ENCODE measurements at places on chromosomes 5 and 9.
A peak's percentile ranks its signal among the peaks of the same experiment; 100 is the strongest.

GRCh38 chr9:77968506-77968905 lies 63.1 kb downstream of the GNAQ start:
- no peak for DNase-seq

DNA sequence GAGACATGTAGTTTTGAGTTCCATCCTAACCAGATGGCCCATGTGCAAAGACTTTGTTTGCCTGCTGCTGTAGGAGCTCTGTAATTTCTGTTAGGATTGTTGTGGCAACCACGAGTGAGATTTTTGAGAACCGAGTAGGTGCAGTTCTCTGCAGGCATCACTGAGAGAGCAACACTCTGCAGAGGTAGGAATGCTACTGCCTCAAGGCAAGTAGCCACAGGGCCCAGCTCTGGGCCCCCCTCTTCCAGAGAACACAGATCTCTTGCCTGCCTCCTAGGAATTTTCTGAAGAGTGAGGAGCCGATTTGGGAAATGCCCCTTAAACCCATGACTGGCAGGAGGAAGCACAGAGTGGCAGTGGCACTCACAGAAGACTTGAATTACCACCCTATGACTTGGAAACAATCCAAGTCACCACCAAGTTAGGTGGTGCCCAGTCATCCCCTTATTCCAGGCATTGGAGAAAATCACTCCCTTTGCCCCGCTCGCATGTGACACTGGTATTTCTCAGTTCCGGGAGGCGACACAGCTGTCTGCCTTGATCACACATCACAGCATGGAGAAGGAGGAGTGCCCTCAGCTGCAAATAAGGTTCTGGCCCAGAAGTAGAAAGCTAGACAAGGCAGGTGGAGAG lies 52.5 kb upstream of the SLC2A8 start:
- DNase-seq: no peak

DNA sequence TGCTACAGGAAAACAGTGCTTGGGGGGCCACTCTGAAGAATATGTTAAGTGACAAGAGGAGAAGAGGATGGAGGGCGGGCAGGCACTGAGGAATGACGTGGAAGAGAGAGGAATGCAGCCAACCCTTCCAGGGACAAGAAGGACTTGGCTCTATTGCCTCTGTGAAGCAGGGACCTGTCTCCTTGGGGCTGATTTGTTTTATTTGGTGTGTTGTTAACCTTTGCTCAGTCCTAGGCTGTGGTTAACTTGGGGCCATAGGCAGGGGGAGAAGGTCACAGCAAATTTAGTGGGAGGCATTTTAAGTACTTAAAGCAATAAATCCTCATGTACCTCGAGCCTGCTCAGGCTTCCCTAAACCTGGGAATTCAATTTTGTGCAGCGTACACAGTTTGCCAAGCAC lies 39.9 kb downstream of the KIF4B start:
- no peak for DNase-seq

- DNase-seq: no peak
Measured at GRCh38 chr9:21754741-21755140, 47.7 kb upstream of the MTAP start.

DNA sequence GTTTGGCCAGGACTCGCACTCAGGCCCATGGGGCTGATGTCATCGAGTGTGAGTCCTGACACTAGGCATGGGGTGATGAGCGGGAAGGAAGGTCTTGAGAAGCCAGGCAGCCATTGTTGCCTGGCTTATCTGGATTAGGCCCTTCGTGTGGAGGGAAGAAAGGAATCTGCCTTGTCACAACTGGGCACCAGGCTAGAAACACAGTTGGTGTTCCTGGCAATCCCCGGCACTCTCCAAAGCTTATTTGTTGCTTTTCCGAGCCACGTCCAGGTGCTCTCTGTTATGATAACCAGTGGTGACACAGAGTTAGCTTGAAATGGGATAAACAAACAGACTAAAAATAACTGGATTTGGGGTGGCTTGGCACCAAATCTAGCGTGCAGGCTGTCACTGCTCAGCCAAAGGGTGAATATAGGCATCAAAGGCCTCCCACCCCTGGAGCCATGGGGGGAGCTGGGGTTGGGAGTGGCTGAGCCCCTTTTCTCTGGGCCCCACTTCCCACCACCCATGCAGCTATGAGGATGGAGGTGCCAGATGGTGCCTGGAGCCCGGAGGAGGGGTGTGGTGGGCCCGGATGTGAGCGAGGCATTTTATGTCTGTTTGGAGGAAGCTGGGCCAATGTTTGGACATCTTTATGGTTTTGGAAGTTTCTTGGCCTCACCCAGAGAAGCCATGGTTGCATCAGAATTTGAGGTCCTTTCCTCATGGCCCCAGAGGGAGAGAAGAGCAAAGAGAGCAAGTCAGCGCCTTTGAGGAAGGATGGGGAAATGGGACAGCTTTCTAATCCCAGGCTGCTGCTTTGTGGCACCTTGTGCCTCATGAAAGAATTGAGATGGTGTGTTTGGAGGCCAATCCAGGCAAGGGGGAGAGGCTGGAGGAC lies 98.0 kb upstream of the PITX1 start:
- peak; percentile 26 for DNase-seq

GRCh38 chr9:29548436-29548835 lies 1975.2 kb upstream of the C9orf72 start:
- DNase-seq: no peak

- peak; percentile 20 for DNase-seq
Measured at GRCh38 chr5:139113892-139114291, 84.3 kb downstream of the SIL1 start.

DNA sequence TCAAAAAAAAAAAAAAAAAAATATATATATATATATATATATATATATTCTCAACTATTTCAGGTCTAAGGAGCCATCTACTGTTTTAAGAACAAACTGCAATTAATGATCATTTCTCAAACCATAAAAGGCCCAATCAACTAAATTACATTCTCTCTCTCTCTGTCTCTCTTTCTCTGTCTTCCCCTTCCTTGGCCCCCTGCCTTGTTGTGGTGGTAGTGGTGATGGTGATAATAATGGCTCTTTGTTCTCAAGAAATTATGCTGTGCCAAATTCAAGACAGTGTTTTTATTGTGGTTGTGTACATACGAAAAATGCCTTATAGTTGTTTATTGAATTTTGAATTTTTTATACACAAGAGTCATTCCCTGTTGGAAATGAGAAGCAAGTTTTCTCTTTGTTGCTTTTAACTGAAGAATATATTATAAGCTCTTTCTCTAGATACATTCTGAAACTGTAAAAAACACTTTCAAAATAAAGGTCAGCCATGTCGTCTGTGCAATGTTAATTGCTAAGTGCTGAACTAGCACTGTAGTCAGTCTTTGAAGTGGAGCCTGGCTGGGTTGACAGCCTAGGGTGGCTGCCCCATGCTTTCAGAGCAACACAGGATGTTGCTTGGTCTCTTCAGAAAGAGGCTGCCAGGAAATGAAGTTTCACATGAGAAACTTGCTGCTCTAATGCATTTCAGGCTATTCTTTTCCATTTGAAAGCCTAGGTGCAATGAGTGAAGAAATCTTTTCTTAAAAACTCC lies 96.0 kb downstream of the HINT1 start:
- DNase-seq: no peak

DNA sequence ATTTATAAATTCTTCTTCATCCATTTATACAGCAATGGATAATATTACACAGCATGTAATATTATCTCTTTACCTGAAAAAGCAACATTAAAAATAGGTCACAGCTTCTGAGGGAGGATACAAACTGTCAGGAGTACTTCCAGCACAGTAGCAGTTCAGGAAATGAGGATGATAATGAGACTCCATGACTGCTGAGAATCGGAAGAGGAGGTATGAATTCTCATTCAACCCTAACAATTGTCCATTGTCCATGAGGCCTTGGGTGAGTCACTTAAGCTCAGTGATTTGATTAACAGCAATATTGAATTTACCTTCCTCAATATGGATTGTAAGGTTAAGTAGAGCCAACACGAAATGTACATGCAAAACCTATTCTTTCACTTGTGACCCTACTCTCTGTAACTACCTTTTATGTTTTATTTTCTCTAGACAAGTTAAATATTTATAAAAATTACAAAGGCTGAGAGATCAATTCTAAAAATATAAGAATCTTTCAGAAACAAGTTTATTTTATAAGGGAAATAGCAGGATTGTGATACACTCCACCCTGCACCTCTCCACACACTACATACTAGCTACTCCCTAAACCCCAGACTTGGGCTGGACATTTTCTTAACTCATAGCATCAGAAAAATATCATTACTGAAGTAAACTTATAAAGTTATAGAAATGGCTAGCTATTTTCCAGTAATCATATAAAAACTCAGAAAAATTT lies 159.1 kb upstream of the ACOT12 start:
- no peak for DNase-seq

- no peak for DNase-seq
Measured at GRCh38 chr9:121253821-121254501, 14.0 kb upstream of the GSN start.

DNA sequence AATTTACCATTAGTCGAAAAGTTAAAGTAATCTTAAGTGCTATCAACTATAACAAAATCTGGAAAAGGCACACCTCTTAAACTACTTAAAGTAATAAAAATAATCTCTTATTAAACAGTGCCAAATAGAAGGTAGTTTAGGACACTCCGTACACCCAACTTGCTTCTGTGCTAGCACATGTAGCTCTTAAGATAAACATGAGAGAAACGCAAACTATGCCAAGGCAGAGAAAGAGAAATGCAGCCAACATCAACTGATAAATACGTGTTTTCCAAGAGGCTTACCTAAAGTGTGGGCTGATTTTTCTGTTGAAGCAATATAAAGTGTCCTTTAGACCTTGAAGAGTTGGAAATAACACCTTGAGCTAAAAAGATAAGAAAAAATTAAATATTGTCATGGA lies 480.6 kb upstream of the DAB2 start:
- no peak for DNase-seq

DNA sequence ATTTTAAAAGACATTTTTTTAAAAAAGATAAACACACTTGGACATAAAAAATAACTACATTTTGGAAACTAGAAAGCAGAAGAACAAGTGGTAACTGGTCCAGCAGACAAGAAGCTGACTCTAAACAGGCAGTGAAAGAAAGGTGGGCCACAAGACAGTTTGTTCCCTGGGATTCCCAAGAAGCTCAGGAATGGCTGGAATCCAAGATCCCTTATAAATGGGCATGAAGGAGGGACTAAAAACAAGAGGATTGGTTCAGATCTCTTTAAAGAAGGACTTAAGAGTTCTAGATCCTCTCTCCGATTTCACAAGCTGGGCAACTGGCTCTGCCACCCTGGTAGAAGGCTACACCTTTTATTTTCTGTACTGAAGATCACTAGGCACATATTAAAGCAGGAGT lies 102.8 kb downstream of the ARL15 start:
- DNase-seq: no peak

GRCh38 chr9:133705576-133705975 lies 32.6 kb downstream of the SARDH start:
- peak; percentile 92 for DNase-seq

DNA sequence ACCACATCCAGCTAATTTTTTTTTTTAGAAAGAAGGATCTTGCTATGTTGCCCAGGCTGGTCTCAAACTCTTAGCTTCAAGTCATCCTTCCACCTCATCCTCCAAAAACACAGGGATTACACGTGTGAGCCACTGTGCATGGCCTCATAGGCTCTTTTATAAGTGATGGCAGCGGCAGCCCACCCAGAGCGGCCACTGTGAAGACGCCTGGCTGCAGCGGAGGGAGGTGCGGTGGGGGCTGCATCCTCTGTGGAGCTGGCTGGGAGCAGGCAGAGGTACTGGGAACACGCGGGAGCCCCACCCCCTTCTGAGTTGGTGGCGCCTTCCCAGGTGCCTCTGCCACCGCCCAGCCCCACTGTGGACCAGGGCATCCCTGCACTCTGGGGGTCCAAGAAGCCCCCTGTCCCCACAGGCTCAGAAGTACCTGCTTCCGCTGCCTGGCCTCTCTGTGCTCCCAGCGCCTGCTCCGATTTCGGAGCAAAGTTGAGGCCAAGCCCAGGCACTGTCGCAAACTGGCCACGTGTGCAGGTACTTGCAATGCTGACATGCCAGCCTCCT lies 16.9 kb upstream of the ECPAS start:
- DNase-seq: no peak

DNA sequence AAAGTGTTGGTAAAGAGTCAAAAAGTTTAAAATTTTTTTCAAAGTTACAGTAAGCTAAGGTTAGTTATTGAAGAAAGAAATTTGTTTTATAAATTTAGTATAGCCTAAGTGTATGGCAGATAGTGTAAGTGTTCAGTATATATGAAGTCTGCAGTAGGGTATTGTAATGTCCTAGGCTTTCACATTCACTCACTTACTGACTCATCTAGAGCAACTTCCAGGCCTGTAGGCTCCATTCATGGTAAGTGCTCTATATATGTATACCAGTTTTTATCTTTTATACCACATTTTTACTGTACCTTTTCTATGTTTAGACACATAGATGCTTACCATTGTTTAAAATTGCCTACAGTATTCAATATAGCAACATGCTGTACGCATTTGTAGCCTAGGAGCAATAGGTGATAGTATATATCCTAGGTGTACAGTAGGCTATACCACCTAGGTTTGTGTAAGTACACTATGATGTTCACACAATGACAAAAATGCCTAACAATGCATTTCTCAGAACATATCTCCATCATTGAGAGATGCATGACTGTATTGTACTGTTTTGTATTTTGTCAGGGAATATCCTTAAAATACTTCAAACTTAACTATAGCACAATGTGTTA lies 38.5 kb downstream of the CYSTM1 start:
- no peak for DNase-seq

GRCh38 chr9:8329561-8330283 lies 530.1 kb upstream of the DMAC1 start:
- DNase-seq: no peak

- DNase-seq: peak; percentile 9
Measured at GRCh38 chr5:92518318-92518904, 1062.6 kb downstream of the NR2F1-AS1 start.

GRCh38 chr9:122125158-122125508 lies 32.0 kb upstream of the TTLL11 start:
- peak; percentile 82 for DNase-seq

- no peak for DNase-seq
Measured at GRCh38 chr5:157864067-157864466, 5.1 kb upstream of the CLINT1 start.

- peak; percentile 93 for DNase-seq
Measured at GRCh38 chr9:115591584-115591984, 473.6 kb upstream of the TNC start.

DNA sequence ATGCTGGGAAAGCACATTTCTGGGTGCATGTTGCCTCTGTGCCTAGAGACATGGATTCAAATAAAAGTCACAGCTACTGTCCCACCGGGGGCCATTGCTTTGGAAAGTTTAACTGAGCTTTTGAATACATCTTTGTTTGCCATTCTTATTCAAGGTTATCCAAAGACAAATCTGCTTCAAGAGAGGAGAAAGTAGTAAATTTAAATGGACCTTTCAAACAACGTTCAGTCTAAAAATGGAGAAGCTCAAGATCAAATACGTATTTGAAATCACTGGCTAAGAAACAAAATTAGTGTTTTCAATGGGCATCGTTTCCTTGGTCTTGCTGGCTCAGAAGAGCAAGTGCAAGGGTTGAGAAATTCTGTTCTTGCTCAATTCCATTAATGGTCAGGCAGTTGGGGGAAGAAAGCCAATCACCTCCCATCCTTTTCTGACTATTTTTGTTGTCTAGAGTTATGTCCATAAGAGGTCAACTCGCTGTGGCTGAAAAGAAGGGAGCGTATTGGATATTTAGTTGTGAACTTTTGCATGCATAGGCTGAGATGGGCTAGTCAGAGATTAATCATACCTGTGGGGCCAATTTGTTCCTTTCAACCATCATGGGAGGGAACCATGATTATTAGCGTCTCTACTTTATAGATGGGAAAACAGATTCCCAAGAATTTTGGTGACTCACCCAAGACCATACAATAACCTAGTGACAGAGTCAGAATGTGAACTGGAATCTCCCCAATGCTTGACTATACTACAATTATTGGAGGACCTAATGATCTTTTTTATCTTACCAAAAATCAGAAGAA lies 276.2 kb upstream of the TNC start:
- no peak for DNase-seq

Data from NCI-H524 (cell line).